T-helper 2 cell treated with Interferon-gamma antibody and Interleukin-4, amounts not matched to agents 5 μg/mL and 100 μg/mL, for 36 hours (primary cell): ENCODE measurements at places on chromosomes 7 and 10.

GRCh38 chr7:92727755-92728154 is 108.6 kb downstream of the CDK6 start:
- DNase-seq = no peak

DNA sequence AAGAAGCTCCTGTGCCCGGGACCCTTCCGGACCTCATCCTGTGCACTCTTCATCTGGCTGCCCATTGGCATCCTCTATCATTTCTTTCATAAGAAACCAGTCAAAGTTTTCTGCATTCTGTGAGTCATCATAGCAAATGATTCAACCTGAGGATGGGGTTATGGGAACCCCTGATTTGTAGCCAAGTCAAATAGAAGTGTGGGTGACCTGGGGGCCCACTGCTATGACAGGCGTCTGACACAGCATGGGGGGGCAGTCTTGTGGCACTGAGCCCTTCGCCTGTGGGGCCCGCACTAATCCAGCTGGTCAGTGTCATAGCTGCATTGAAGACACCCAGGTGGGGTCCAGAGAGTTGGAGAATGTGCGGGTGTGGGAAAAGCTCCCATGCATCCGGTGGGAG is 230.4 kb downstream of the USP6NL start:
- no peak for DNase-seq

DNA sequence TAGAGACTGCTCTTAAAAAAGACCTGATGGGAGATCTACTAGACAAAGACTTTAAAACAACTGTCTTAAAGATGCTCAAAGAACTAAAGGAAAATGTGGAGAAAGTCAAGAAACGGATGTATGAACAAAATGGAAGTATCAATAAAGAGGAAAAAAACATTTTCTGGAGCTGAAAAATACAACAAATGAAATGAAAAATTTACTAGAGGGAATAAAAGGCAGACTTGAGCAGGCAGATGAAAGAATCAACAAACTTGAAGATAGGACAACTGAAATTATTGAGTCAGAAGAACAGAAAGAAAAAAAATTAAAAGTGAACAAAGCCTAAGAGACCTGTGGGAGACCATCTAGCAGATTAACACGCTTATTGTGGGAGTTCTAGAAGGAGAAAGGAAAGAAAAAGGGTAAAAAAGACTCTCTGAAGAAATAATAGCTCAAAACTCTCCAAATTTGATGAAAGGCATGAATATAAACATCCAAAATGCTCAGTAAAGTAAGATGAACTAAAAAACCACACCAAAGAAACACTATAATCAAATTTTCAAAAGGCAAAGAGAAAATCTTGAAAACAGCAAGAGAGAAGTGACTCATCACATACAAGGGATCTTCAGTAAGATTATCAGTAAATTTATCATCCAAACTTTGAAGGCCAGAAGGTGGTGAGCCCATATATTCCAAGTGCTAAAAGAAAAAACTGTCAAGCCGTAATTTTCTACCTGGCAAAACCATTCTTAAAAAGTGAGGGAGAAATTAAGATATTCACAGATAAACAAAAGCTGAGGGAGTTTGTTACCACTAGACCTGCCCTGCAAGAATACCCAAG is 83.2 kb downstream of the SCRN1 start:
- DNase-seq = no peak

GRCh38 chr10:73497623-73498022 is 1.8 kb upstream of the PPP3CB start:
- no peak for DNase-seq

GRCh38 chr10:14588084-14588937 is 186.4 kb downstream of the FAM107B start:
- peak; percentile 66 for DNase-seq

- peak; percentile 33 for DNase-seq
Observed at GRCh38 chr10:95245425-95246055, 45.3 kb downstream of the PDLIM1 start.

- no peak for DNase-seq
Observed at GRCh38 chr10:97822261-97822687, 27.4 kb upstream of the GOLGA7B start.

DNA sequence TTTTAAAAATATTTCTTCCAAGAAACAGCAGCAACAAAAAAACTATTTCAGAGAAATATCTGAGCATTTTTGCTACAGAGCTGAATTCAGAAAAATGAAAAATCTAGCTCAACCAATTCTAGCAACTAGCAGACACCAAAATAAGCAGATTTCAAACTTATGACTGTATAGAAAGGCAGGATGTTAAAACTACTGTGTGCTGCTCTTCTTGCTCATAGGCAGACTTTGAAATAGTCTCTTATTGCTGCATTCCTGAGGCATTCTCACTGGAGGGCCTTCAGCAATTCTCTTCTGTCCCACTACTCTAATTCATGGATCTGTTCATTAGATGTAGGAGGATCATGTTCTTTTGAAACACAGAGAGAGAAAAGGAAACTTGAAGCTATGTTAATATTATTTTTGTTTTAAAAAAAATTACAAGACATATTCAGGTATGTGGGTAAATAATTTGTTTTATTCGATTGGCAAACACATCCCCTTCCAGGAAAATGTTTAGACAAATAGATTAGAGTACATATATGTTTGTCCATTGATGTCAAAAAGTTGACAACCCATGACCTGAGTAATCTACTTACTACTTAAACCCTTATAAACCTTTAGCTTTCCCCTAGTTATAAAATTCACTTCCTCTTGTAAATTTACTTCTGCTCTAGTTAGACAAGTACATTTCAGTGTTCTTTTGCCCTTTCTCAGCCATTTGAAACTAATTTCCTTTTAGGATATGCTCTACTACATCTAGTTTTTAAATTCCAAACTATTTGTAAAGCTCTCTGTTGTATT is 428.2 kb upstream of the POT1 start:
- DNase-seq = no peak

DNA sequence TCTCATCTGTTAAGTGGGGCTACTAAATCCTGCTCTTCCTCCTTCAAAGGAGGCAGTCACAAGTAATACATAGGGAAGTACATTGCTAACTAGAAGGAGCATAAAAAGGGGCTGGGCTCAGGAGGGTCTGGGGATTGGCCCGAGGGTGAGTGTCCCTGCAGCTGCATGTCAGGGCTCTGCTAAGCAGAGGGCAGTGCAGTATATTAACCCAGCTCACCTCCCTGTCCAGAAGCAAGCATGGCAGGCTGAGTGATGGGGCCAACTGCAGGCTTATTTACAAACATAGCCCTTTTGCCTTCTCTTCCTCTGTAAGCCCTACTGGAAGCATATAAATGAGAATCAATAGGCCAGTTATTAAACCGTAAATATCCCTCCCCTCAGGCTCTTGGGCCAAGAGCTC is 143.2 kb upstream of the PCBD1 start:
- DNase-seq = no peak

GRCh38 chr7:64849924-64850499 is 53.1 kb upstream of the ZNF273 start:
- DNase-seq = no peak

- no peak for DNase-seq
Observed at GRCh38 chr10:126191192-126191591, 197.1 kb downstream of the ADAM12 start.

- DNase-seq = no peak
Observed at GRCh38 chr10:104340641-104341040, 2.4 kb upstream of the ITPRIP start.

- peak; percentile 56 for DNase-seq
Observed at GRCh38 chr7:140230861-140231770, 54.3 kb upstream of the KDM7A start.

- DNase-seq = no peak
Observed at GRCh38 chr10:83515001-83515400, 624.3 kb upstream of the GHITM start.

DNA sequence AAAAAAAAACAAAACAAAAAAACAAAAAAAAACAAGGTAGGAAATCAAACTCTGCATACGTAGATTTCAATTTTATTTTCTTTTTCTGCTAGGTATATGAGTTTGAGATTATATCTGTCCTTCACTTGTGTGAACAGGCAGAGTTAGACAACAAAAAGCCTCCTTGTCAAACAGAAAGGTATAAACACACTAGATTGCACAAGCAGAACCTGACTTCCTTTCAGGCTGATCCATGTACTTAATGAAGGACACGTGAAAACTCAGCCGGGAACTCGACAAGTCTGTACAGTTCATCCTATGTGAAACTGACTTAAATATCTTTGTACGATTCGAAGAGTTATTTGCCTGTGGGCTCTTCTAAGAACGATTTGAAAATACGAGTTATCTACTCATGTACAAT is 254.1 kb downstream of the ARL4A start:
- DNase-seq = no peak

GRCh38 chr7:117273814-117274225 is 49.0 kb downstream of the WNT2 start:
- no peak for DNase-seq

DNA sequence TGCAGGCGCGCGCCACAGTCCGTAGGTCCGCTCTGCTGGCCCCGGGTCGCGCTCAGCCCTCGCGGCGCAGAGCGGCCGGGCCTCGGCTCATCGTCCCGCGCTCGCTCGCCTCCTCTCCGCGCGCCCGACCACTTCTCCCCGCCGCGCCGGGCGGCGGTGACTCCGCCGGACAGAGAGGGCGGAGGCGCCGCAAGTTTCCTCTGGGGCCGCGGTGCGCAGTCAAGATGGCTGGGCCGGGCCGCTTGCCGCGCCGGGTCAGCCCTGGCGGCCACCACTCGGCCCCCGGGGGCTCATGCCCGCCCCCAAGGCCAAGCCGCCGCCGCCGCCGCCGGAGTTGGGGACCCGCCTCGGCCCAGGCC is 441 bp downstream of the FZD8 start:
- DNase-seq = peak; percentile 14
